Astrocyte (in vitro differentiated cells and primary cell): ENCODE measurements at places on chromosomes 16 and 17. TPM values are rescaled to one million over a fixed set of nuclear protein-coding genes. Genes with fewer than 3 reads are reported as not detected.

- DNase-seq, result no peak
These were observed 113.5 kb downstream of the CBLN1 start for GRCh38 chr16:49168126-49168525.

DNA sequence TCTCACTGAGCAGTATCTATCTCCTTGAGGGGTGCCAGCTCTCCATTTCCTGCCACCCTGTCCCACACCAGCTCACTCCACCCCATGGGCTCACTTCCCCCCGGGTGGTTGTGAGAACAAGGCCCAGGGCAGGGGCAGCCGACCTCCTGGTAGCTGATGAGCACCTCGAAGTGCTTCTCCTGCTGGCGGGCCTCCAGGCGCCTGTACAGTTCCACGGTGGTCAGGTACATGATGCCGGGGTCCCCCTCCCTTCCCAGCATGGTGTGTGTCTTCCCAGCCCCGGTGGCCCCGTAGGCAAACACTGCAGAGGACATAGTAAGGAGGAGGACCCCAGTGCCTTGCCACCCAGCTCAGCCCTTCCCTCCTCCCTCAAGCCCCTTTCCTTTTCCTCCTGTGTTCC, 12.5 kb downstream of the KIF18B start:
- DNase-seq, result no peak

GRCh38 chr16:72291531-72291981, 119.6 kb upstream of the PMFBP1 start:
- peak; percentile 94 for DNase-seq

- no peak for DNase-seq
These were observed 489.8 kb downstream of the NPIPA7 start for GRCh38 chr16:16868727-16869126.

- DNase-seq, result no peak
These were observed 23.0 kb downstream of the CARHSP1 start for GRCh38 chr16:8845699-8846298.

DNA sequence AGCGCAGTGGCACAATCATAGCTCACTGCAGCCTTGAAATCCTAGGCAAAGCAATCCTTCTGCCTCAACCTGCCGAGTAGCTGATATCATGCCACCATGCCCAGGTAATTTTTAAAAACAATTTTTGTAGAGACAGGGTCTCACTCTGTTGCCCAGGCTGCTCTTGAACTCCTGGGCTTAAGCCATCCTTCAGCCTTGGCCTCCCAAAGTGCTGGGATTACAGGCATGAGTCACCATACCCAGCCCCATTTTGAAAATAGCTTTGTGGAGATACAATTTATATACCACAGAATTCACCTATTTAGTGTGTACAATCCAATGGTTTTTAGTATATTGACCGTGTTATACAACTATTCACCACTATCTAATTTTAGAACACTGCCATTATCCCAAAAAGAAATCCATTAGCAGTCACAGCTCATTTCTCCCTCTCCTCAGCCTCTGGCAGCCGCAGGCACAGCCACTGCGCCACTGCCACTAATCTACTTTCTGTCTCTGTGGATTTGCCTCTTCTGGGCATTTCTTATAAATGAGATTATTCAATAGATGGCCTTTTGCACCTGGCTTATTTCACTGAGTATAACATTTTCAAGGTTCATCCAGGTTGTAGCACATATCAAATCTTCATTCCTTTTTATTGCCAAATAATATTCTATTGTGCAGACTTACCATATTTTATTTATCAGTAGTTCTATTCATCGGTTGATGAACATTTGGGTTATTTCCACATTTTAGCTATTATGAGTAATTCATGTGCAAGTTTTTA, 6.5 kb downstream of the RNF157 start:
- no peak for DNase-seq

DNA sequence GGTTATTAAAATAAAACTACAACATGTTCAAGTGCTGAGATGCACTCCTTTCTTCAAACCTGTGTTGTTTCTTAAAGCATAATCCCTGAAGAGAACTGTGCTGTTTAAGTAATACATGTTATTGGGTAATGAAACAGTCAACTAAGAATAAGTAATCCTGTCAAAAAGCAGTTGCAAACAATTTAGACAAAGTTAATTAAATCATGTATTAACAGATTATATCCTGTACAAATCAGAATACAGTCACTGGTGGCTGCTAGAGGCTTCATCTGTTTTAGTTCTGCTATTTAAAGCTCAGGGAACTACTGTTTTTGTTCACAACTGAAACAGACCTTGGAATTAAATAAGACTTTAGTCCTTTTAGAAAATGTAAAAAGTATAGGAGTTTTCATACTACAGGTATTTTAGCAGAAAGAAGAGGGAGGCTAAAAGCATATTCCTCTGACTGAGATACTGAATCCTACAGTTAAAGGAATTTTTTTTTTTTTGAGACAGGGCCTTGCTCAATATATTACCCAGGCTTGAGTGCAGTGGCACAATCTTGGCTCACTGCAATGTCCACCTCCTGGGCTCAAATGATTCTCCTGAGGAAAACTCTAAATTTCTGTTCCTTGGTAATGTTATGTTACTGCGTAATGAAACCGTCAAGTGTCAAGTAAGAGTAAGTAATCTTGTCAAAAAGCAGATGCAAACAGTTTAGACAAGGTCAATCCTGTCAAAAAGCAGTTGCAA, 27.3 kb upstream of the ITGA2B start:
- DNase-seq, result no peak

GRCh38 chr17:9389111-9389527, 186.5 kb downstream of the STX8 start:
- peak; percentile 91 for DNase-seq

- peak; percentile 96 for DNase-seq
These were observed 30.9 kb upstream of the SLC25A19 start for GRCh38 chr17:75319904-75320691.

GRCh38 chr17:64741038-64741641, 79.0 kb upstream of the SMURF2 start:
- peak; percentile 80 for DNase-seq

DNA sequence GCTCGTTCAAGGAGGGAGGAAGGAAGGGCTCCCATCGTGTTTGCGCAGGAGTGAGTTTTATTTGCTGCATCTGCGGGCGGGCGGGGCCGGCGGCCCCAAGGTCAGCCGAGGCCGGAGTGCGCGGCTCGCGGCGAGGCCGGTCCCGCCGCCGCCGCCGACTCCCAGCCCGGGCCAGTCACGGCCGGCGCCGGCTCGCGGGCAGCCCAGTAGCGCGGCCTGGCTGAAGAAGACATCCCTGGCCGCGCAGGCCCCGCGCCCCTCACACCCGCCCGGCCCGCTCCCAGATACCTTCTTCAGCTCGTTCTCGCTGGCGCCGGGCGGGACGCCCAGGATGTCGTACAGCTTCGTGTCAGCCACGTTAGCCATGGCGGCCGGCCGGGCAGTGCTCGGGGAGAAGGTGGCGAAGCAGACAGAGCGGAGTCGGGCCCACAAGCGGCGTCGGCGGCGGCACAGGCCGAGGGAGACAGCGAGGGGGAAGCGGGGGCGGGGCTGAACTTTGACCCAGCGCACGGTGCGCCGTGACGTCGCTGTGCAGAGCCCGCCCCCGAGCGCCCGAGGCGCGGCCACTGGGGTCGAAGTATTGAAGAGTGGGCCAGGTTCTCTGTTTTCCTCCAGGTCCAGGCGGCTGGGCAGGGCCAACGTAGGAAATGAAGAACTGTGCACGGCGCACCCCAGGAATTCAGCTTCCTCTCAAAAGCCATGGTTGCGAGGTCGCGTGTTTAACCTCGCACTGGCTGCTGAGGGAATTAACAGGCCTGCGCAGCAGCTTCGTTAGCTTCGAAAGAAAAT, at the start of gene DNAJA2:
Gene DNAJA2 (minus strand): TSS at position 468 of the 789 bp plus-strand sequence. CDS start 102 bp downstream, at position 366.
- peak; percentile 79 for DNase-seq

DNA sequence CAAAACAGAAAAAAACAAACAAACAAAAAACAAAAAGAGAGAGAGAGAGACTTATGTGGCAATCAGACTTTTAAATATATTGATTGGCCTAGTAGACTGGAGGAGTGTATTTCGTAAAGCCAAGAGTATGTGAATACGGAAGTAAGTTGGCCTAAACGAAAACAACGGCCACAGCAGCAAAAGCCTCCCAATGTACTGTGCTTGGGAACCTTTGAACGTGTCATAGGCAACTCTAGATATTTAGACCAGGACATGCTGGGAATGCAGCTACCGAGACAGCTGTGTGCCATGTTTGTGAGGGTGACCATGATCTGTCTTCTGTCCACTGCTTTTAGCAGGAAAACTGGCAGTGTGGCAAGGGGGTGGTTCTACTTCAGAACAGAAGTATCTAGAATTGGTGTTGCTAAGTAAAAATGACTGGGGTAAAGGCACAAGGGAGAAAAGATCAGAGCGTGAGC, 7.4 kb downstream of the MAF start:
- no peak for DNase-seq

GRCh38 chr16:85005285-85006069, 5.9 kb downstream of the ZDHHC7 start:
- DNase-seq, result peak; percentile 81

GRCh38 chr16:30748634-30749445, 615 bp downstream of the PHKG2 start:
- DNase-seq, result peak; percentile 12

- no peak for DNase-seq
These were observed 42.0 kb downstream of the TNFRSF13B start for GRCh38 chr17:16929757-16930520.

- no peak for DNase-seq
These were observed 668 bp downstream of the JUP start for GRCh38 chr17:41785859-41786226.

DNA sequence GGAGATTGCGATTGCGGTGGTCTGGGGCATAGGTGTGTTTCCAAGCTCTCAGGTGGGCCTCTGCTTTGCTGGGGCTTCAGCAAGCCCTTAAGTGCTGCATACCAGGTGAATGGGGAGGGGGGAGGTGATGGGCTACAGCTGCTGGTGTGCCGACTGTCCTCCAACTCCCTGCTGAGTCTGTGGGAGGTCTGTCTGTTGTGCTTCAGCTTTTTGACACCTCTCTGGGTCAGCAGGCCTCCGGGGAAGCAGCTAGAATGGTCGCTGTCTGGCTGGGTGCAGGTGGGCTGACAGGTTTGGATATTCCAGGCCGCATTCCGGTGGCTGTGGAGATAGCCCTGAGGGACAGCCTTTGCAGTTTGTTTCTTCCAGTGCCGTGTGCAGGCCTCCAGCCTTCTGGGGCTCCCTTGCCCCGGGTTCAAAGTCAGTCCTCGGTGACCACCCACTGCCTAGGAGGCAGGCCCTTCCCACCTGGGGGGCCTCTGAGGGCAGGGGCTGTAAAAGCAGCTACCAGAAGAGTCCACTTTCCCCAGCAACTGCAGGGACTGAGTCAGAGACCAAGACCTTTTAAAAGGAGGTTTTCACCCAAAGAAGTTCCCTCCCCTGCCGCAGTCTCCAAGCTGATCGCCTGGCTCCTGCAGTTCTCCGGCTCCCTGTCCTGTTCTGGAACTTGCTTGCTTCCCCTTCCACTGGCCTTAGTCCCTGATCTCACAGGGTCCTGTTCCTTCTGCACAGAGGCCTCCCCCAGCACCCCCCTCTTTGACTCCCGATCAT, 2.0 kb upstream of the TTYH2 start:
- peak; percentile 21 for DNase-seq

- no peak for DNase-seq
These were observed 31.4 kb downstream of the ASGR1 start for GRCh38 chr17:7147772-7148171.

GRCh38 chr17:12789075-12789480, 220 bp upstream of the ARHGAP44 start:
- DNase-seq, result no peak

GRCh38 chr16:47134550-47134949, 9.2 kb downstream of the NETO2 start:
- no peak for DNase-seq

DNA sequence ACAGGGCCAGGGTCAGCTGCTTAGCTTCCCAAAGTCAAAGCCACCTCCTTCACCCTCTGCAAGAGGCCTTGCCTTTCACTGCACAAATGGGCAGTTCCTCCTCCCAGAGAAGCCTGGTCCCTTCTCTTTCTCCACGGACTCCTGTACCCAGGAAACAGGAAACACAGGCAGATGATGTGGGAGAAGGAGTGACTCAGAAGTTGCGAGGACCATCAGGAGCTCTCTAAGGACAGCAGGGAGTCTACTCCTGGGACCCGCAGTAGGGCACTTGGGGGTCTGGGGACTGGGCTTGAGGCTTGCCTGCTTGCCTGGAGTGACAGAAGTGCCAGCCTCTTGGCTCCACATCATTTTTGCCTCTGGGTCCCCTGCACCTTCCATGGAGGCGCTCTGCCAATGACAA, 47.4 kb upstream of the KSR1 start:
- peak; percentile 21 for DNase-seq

GRCh38 chr17:82084373-82085030, 13.5 kb downstream of the FASN start:
- DNase-seq, result no peak

DNA sequence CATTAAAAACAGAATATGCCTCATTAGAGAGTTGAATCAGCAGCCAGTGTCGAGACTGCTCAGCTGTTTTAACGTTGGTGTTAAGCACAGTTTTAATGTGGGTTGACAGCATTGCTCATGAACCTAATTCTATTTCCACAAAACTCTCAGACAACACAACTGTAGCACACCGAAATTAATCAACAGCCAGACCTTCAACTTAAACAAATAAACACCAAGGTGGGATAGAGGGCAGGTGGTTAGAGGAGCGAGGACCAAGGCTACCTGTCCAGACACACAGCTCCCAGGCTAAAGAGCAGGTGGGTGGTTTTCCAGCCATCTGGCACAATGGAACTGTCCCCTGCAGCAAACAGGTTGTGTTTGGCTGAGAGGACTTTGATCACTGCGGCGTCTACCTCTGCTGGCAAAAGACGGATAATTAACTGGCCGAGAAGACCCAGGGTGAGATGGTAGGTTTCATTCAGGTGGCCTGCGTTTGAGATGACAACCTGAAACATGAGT, 69.6 kb upstream of the ATP2A3 start:
- DNase-seq, result no peak

DNA sequence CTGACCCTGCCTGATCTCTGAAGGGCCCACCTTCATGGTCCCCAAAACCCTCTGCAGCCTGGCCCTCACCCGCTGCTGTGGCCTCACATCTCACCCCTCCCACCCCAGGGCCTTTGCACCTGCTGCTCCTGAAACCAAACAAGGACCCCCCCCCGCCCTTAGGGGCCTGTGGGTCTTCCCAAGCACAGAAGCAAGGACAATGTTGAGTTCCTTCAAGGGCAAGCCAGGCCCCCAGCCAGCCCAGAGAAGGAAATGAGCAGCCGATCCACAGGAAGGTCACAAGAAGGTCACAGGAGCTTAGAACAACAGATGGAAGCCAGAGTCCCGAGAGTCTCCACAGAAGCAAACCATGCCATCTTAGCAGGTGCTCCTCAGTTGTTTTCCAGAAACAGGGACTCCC, 493 bp upstream of the PDE6G start:
- DNase-seq, result no peak

Gene SPAG7
- total RNA-seq, result 57.2 and 60.9 TPM in 2 replicates

Gene MEFV
- not detected in 2 replicates for total RNA-seq

Gene FOXF1
- 0.07 TPM in 1 of 2 replicates, not detected in the other for total RNA-seq

Gene TCAP
- 0.98 and 1.4 TPM in 2 replicates for total RNA-seq

Gene RPH3AL
- 3.1 and 3.7 TPM in 2 replicates for total RNA-seq

Gene ABCC12
- not detected in 2 replicates for total RNA-seq

Gene ZNF276
- total RNA-seq, result 21.6 and 22.2 TPM in 2 replicates

Gene DLX4
- not detected in 2 replicates for total RNA-seq
